ENCODE measurements at places on chromosomes 16 and 17.

DNA sequence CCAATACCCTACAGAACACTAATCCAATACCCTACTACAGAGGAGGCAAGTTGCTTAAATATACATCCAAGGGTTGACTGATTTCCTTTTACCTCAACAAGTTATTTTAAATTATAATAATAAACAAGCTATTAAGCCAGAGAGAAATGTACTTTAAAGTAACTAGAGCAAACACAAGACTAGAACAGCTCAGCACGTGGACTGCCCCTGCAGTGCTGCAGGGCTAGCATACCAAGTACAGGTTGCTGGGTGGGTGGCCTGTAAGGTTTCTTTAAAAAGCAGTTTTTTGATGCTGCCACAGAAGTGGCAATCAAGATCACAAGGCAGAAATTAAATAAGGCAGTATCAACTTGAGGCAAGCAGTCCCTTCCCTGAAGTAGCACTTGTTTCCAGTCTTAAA, 63.5 kb downstream of the PARN start:
- no peak for DNase-seq

- no peak for DNase-seq
These were observed 220.2 kb upstream of the TOM1L1 start for GRCh38 chr17:54680410-54680809.

GRCh38 chr17:56937687-56938086, 23.2 kb downstream of the COIL start:
- no peak for DNase-seq

GRCh38 chr17:62720126-62720850, 87.8 kb downstream of the MARCHF10 start:
- DNase-seq: no peak

GRCh38 chr17:64461788-64462187, 12.9 kb downstream of the MILR1 start:
- no peak for DNase-seq

- DNase-seq: no peak
These were observed 22.8 kb upstream of the ITPRIPL2 start for GRCh38 chr16:19090916-19091315.

GRCh38 chr17:36133602-36134236, 30.1 kb downstream of the CCL4 start:
- DNase-seq: no peak

DNA sequence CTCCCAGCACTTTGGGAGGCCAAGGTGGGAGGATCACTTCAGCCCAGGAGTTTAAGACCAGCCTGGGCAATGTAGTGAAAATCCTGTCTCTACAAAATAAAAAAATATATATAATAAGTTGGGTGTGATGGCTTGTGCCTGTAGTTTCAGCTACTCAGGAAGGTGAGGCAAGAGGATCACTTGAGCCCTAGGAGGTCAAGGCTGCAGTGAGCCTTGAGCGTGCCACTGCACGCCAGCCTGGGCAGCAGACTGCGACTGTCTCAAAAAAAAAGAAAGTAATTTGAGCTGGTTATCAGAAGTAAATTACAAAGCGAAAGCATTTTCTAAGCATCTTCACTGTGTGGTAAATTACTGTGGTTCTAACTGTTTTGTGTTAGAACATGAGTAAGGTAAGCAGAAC, 66.2 kb downstream of the NQO1 start:
- no peak for DNase-seq

DNA sequence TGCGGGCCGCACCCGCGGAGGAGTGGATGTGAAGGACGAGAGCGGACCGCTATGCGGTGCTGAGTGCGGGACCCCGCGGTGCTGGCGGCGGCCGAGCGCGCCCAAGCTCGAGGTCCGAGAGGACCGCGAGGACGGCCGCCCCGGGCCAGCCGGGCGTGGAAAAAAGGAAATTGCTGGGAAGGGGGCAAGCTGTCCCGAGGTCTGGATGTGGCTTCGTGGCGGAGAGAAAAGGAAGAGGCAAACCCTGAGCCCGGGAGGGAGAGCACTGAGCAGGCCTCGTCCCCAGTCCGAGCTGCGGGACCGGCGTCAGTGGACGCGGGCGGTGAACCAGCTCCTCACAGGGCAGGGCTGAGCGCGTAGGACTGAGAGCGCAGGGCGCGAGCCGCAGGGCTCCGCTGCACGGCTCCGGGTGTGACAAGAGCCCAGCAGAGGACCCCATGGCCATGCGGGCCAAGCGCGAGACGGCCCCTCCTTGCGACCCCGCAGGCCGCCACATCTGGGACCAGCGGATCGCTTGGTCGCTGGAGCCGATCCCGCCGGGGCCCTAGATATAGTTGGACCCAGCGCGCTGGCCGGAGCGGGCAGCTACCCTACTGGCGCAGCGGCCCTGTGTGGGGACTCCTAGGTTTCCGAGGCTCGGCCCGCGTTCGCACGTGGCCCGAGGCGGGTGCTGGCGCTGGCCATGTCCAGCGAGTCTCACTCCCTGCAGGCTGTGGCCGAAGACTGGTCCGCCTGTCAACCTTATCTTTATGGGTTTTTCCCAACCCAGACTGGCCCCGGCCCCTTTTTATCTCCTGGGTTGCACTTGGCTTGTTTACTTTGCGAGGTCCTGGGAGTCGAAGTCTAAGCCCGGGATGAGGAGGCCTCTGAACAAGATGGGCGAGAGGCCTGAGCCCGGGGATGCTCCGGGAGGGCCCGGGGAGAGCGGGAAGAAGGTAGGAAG, 2.4 kb downstream of the TBX4 start:
- no peak for DNase-seq

- DNase-seq: no peak
These were observed 128.3 kb upstream of the MYOCD start for GRCh38 chr17:12537436-12537835.

DNA sequence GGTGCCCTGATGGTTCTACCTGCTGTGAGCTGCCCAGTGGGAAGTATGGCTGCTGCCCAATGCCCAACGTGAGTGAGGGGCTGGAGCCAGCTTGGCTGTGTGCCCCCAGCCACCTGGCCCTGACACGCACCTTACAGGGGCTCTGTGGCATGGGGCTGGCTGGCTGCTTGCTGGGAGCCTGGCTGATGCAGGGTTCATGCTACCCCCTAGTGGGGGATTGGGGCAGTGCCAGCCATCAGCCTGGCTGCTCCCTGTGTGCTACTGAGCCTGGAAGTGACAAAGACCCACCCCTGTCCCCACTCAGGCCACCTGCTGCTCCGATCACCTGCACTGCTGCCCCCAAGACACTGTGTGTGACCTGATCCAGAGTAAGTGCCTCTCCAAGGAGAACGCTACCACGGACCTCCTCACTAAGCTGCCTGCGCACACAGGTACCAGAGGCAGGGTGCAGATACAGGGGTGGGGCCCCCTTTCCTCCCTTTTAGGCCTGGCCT, 5.7 kb downstream of the GRN start:
- peak; percentile 60 for DNase-seq

DNA sequence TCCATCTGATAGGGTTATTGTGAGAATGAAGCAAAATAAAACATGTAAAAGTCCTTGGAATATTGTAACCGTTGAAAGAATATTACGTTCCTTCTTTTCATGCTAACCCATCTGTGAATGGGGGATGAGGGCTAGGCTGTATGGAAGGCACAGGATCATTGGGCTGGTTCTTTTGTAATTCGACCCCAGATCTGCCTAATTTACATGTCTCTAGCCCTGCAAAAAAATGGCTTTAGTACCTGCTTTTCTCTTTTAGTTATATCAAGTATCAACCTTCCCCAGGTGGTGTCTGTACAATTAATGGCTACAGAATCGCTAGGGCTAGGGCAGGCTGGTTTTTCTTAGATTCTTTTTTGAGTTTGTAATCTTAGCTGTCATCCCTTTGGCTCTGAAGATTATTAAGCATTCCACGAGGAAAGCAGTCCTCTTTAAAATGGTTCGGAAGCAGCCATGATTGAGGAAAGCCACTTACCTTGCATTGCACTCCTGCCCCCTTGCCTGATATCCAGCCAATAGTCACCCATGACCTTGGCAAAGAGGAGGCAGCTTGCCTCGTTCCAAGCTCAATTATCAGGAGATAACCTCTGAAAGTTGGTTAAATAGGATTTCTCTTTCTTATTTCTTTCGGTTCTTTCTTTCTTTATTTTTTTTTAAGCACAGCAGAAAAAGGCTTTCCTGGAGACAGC, 153.9 kb upstream of the ZKSCAN2 start:
- no peak for DNase-seq

- DNase-seq: no peak
These were observed 89.2 kb downstream of the ABR start for GRCh38 chr17:1090465-1091189.

DNA sequence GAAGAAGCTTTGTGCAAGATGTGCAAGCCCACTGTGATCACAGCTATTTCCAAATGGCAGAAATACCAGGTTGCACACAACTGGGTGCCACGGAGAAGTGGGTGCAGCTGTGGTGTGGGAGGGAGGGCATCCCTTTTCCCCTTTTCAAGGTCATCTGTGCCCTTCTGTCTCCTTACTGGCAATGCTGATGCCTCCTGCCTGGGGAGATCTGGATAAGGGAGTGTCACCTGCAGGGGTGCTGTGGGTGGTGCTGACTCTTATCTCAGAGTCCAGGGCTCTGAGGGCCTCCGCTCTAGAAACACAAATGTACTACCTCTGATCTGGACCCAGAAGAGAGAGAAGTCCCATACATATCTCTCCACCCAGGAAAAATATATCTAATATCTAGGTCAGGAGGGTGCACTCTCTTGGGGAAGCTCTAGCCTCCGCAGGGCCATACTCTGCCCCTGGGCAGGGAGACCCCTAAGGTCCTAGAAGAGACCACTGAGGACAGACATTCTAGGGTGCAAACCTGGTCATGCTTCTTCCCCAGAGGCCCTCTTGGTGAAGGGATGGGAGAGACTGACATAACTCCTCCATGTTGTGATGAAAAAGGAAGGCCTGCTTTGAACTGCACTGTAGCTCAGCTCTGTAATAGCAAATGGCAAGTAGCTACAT, 18.5 kb downstream of the NPRL3 start:
- DNase-seq: no peak

- DNase-seq: no peak
These were observed 98.6 kb downstream of the USP22 start for GRCh38 chr17:20944014-20944865.

GRCh38 chr16:68049449-68049848, 26.4 kb downstream of the DUS2 start:
- DNase-seq: no peak

GRCh38 chr16:88769617-88770460, 15.2 kb downstream of the PIEZO1 start:
- no peak for DNase-seq

DNA sequence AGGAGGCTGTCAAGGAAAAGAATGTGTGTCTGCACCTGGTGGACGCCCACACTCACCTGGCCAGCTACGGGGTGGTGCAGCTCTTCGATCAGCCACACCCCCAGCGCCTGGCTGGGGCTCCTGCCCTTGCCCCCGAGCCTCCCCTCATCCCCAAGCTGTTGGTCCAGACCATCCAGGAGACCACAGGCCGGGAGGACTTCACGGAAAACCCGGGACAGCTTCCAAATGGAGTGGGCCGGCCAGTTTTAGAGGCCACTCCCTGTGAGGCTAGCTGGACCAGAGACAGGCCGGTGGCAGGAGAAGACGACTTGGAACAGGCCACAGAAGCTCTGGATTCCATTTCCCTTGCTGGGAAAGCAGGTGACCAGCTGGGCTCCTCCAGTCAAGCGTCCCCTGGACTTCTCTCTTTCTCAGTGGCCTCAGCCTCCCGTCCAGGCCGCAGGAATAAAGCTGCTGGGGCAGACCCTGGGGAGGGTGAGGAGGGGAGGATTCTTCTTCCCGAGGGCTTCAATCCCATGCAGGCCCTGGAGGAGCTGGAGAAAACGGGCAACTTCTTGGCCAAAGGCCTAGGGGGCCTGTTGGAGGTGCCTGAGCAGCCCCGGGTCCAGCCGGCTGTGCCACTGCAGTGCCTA, 2.2 kb downstream of the WDR81 start:
- DNase-seq: no peak

GRCh38 chr16:29977063-29977825, 3.6 kb downstream of the TAOK2 start:
- no peak for DNase-seq

- DNase-seq: no peak
These were observed 221.3 kb downstream of the C16orf78 start for GRCh38 chr16:49594685-49595498.

- DNase-seq: no peak
These were observed 480.0 kb downstream of the PMP22 start for GRCh38 chr17:14784997-14785696.

DNA sequence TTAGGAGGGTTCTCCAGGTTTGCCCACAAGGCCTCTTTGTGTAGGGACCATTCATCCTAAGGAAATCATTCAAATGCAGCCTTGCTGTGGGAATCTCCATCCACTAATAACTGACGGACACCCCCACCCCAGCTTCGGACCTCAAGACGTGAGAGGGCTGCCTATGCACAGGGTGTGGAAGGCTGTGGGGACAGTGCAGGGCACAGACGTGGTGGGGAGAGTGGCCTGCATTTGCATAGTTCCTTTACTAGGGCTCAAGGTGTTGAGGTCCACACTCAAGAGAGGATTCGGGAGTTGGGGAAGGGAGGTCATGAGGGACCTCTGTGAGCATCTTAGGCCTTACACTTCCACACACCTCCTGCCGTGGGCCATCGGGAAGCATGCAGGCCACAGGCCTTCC, 9.8 kb downstream of the DUSP3 start:
- DNase-seq: no peak

GRCh38 chr17:48258331-48258730, 150.8 kb downstream of the SNX11 start:
- no peak for DNase-seq

DNA sequence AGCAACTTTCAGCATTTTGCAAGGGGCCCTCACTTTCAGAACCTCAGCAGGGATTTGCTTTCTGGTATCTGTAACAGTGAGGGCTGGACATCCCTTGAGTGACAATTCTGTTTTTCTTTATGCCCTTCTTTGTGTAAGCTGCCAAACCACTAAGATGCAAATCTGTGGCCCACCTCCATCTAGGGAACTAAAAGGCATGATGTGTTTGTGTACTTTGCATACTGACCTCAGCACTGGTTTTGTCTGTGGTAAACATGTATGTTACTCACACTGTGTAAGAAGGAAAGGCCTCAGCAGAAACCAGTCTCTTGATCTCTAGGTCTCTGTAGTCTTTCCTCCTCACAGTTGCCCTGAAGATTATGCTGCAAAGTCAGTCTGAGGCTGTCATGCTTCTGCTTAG, 396.6 kb upstream of the DYNLRB2 start:
- no peak for DNase-seq

DNA sequence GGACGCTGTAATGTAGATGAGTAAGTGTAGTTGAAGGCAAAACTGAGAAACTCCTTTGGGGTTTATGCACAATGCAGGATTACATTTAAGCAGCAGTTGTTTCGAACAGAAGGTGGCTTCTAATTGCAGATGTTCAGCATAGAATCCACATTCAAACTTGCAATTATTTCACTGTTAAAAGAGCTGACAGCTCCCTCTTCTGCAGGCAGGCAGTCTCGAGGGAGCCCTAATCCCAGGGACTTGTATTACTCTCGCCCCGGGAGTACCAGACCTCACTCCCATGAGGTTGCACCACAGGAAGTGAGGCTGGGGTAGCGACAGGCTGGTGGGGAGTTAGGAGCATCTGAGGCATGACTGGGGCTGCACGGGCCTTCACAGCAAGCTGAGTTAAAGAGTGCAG, 484.3 kb upstream of the EEF2KMT start:
- DNase-seq: no peak

GRCh38 chr17:47744168-47745036, 11.4 kb downstream of the TBX21 start:
- DNase-seq: no peak

- no peak for DNase-seq
These were observed 4.7 kb downstream of the LPCAT2 start for GRCh38 chr16:55513616-55514015.

- DNase-seq: no peak
These were observed 7.1 kb downstream of the BCAR1 start for GRCh38 chr16:75244225-75244809.
